ENCODE measurements at places on chromosomes 16 and 17.

GRCh38 chr17:74287031-74287602 lies 13.1 kb downstream of the DNAI2 start:
- DNase-seq, result no peak

GRCh38 chr17:28527181-28527681 lies 21.1 kb downstream of the FOXN1 start:
- no peak for DNase-seq

GRCh38 chr16:75745242-75745641 lies 19.0 kb upstream of the CPHXL start:
- DNase-seq, result no peak

DNA sequence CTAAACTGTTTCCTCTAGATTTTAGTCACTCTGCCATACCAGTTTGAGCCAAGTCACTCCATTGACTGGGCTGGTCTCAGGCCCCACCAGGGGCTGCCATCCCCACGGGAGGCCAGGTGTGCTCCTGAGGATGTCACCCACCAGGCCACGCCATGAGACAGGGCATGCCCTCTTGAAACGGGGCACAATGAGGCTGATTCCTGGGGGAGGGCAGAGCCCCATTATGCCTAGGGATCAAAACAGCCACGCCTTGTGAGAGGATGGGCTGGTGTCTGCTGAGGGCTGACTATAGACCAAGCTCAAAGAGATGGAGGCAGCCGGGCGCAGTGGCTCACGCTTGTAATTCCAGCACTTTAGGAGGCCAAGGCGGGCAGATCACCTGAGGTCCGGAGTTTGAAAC lies 21.5 kb downstream of the GINS2 start:
- no peak for DNase-seq

- no peak for DNase-seq
These were observed 197.7 kb downstream of the WWOX start for GRCh38 chr16:78297066-78297666.

- peak; percentile 10 for DNase-seq
These were observed 1231.8 kb downstream of the CDH11 start for GRCh38 chr16:63890081-63890480.

GRCh38 chr16:87435372-87436224 lies 43.5 kb downstream of the MAP1LC3B start:
- DNase-seq, result no peak

DNA sequence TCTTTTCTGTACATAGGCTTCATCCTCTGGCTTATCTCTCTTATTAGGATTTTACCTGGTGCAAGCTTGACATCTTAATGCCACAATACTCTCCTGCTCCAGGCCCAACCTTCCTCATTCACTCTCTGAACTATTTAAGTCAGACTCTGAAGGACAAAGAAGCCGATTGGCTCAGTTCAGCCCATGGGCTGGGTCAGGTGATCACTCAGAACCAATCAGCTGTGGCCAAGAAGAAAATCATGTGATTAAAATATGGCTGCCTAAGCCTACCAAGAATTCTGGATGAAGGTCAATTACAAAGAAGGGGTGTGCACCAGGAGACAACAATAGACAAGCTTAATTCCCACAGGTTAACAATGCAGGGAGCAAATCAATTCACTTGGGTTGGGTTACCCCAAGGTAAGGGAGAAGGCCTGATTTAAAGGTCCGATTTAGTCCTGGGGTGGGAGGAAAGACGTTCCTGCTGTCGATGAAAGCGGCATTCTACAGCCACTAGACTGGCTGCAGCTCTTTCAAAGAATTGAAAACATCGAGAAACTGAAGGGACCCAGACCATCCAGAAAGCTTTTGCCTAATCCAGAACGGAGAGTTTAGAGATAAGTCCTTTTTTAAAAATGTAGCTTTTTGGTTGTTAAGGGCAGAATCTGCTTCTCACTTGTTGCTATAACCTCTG lies 42.9 kb upstream of the NFAT5 start:
- DNase-seq, result no peak

DNA sequence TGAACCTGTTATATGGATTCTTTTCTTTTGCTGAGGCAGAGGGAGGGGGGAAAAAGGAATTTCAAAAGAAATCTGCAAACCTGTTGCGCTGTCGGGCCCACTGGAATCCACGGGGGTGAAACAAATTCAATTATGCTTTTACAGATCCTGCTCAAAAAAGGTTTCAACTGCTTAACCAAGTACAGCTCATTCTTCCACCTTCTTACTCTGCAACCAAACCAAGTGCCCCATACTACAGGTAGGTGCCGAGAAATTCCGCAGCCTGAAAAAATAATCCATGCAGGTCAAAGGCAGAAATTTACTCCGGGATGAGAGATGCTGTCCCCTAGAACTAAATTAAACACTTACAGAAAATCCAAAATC lies 416 bp downstream of the RNF43 start:
- no peak for DNase-seq

DNA sequence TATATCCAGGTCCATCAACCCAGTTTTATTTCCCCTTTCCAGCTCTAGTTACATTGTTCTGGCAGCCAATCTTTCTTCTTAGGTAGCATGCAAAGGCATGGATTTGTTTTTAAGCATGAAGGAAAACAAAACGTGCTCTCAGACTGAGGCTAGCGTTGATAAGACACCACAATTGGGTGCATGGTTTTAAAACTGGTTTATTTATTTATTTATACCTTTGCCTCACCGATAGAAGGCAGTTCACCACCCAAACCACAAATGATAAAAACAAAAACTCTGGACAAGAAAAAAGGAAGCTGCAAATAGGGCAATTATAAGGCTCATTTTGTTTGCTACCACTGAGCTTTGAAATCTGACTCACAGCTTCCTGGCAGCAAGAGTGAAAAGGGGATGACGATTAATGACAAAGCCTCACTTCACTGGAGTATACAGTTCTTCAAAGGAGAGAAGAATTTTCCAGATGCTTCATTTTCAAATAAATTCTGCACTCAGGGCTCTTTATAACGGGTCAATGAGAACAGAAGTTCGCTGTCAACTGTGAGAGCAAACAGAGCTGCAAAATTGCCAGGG lies 278.4 kb upstream of the IRX5 start:
- DNase-seq, result no peak

- DNase-seq, result peak; percentile 40
These were observed 5.8 kb upstream of the RARA start for GRCh38 chr17:40303009-40303657.

DNA sequence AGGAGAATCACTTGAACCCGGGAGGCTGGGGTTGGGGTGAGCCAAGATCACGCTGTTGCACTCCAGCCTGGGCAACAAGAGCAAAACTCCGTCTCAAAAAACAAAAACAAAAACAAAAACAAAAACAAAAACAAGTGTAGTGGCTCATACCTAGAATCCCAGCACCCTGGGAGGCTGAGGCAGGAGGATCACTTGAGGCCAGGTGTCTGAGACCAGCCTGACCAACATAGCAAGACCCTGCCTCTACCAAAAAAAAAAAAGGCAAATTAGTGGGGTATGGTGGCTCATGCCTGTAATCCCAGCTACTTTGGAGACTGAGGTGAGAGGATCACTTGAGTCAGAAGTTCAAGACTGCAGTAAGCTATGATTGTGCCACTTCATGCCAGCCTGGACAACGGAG lies 26.4 kb upstream of the HAPSTR1 start:
- no peak for DNase-seq

- DNase-seq, result no peak
These were observed 226.8 kb downstream of the CPPED1 start for GRCh38 chr16:12576878-12577277.

GRCh38 chr17:74088934-74089329 lies 114.5 kb upstream of the RPL38 start:
- no peak for DNase-seq

Measured in amniotic stem cell (primary cell).